Stimulated activated CD4-positive, alpha-beta T cell treated with anti-CD3 and anti-CD28 coated beads, TNF-alpha, amount 100 ng/mL, for 24 hours (primary cell): ENCODE measurements at places on chromosomes 12 and 14.

DNA sequence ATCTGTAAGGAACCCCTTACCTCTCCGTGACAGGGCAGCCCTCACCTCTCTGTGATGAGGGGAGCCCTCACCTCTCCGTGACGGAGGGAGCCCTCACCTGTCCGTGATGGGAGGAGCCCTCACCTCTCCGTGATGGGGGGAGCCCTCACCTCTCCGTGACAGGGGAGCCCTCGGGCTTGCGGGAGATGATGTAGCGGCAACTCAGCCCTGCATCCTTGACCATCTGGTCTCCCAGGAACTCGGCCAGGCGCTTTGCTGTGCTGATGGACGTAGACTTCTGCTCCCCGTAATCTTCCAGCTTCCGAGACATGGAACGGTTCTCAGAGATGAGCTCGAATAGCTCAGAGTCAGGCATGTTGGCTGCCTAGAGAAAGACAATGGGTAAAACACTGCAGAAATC lies 28.0 kb downstream of the POLE start:
- no peak for DNase-seq

- no peak for DNase-seq
These were observed 491.8 kb downstream of the PCNX1 start for GRCh38 chr14:71399057-71399487.

DNA sequence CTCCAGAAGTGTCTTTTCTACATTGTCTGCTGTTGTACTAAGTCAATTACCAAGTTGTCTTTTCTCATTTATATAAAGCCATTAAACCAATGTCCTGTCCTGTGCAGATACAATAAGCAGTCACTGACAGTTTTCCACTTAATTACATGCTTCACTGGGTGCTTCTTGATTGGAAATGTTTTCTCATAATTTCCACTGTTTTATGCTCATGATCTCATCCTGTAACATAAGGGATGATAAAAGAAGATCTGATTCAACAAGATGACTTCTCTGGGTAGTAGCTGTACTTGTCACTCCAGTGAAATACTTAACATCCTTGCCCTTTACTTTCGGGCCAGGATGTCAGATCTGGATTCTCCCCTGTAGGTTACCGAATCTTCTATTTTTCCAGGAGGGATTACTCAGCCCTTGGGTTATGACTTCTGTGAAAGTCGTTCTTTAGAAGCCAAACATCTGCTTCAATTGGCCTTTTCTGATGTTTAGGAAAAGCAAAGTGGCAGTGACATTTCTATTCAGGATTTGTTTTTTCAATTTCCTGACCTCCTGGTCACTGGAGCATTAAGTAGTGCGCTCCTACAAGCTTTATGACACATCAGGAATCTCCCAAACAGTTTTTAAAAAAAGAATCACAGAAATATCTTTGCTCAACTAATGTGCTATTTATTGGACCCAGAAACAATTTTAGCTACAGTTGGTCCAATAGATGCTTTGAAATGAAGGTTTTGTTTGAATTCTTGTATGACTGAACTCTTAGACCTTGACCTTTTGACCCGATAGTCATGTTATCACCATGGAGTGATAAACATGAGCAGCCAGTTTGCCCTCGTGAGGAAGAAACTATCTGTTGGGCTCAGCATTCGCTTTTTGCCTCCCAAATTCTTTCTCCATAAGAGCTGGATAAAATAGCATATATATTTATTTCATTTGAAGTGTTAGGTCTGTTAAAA lies 234.5 kb upstream of the SSTR1 start:
- DNase-seq: no peak

DNA sequence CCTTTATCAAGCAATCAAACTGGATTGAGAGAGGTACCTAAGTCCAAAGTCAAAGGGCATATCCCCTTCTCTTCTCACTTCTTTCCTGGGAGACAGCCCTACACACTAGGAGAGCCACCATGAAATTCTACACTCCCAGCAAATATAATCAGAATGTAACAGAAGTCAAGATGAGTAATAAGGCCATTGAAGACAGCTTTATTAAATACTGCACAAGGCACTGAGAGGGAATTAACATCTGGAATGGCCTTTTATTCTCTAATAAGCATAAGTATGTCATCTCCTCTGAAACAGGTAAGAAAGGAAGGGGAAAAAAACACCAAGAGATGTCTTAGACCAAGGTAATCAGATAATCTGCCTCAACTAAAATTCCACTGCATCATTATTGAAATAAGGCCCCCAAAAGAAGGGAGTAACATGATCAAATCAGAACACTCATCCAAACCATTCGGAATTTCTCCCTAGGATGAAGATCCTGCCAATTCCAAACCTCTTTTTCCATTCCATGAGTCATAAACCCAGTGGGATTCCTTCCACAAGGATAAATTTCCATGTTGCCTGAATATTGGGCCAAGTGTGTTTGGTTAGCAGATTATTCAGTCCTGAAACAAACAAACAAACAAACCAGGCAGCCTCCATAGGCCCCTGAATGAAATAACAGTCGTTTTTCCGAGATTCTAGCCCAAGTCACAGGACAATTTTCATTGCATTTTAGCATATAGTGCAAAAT lies 19.9 kb downstream of the SLC35F4 start:
- DNase-seq: no peak

- no peak for DNase-seq
These were observed 424.0 kb upstream of the GARIN6 start for GRCh38 chr12:99223579-99223978.

DNA sequence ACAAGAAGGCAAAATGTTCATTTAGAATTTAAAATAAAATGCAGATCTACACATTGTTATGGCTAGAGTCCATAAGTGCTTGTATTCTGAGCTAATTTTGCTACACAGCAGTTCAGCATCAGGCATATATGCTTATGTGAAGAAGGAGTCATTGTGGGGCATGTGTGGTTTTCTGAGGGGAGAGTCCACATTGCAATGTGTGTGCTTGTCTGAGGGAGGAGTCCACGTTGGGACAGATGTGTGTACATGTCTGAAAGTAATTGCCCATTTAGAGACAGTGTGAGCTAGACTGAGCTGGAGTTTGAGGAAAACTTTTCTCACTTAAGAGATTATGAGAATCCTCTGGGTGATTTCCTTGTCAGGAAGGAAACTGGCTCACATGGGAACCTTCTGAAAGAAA lies 767.9 kb downstream of the TMEM121 start:
- DNase-seq: no peak

DNA sequence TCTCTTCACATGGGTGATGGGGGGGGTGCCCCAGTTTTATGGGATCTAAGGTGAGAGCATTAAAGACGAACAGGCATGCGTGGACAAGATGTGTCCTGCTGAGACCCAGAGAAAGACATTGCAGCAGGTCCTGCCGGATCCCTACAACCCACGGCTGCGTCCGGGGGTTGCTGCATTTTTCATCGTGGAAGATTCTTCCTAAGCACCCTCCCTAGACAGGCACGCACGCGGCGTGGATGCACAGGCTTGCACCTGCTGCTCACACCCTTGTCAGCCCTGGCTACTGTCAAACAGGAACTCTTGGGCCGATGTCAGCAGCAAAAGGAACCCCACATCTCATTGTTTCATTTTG lies 280.6 kb upstream of the RTL1 start:
- DNase-seq: no peak

- DNase-seq: peak; percentile 77
These were observed 9.8 kb downstream of the CPNE6 start for GRCh38 chr14:24080888-24081738.

- no peak for DNase-seq
These were observed 76.2 kb downstream of the ETV6 start for GRCh38 chr12:11725686-11726085.

DNA sequence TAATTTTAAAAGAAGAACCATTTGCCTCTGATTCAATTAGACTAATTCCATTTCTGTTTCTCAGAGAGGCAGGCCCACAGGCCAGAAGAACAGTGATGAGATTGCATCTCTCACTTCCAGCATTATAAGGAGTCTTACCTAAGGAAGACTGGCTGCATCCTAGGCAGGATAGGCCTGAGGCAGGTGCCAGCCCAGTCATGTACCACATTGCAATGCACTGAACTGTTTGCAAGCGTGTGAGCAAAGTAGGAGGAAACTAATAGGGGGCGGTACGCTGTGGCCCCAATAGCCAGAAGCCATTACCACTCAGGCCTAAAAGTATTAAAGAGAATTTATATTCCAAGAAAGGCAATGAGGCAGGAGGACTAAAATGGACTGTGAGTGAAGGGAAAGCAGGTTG lies 12.1 kb upstream of the CNIH1 start:
- no peak for DNase-seq

DNA sequence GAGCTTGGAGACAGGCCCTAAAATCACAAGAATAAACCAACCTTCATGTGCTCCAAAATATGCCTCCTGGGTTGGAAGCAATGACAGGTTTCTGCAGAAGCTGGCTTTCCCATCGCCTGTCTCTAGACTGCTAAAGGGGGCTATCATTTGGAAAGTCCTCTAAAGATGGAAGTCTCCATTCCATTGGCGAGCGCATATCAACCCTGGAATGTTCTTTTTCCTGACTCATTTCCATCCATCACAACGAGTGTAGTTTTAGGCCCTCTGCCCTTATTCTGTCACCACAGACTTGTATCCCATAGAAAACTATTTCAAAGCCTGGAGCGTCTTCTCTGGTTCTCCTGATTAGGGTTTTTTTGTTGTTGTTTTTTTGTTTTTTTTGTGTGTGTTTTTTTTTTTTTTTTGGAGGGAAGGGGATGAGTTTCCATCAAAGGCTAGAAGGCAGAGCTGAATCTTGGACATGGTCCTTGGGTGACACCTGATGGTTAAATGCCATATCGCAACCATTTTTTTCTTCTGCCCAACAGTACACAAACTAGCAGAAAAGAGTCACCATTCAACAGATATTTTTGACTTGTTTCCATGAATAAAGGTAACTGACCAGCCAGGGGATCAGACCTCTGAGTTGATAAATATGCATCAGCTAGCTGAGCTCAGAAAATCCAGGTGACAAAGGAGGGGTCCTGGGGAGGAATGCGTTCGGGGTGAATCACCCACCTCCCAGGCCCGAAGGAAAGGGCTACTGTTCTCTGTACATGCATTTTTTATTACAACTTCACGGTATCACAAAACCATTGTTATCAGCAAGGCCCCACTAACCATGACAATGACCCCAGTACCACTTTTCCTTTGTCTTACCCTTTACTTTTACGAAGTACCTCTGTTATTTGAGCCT lies 40.5 kb downstream of the KCNA5 start:
- no peak for DNase-seq

- no peak for DNase-seq
These were observed 745.8 kb downstream of the TRHDE start for GRCh38 chr12:73017981-73018380.

- DNase-seq: no peak
These were observed 14.9 kb upstream of the NFKBIA start for GRCh38 chr14:35419429-35419841.

- DNase-seq: no peak
These were observed 9.1 kb downstream of the TEDC1 start for GRCh38 chr14:105500036-105500725.

DNA sequence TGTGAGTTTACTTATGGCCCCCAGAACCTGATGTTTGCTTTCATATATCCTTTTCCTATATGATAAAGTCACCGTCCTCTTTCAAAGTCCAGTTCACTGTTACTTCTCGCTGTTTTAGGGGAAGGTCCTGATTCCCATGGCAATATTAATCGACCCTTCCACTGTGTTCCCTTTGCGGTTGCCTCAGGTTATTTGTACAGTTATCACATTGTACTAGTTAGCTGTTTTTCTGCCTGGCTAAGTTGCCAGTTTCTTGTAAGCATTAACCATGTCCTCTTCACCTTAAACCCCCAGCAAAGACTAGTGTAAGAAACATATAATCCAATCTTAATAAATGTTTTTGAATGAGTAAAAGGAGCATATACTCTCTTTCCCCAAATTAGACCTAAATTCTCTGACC lies 115.0 kb upstream of the PPFIA2 start:
- no peak for DNase-seq
